ENCODE measurements at places on chromosomes 12 and 14.
A peak's percentile ranks its signal among the peaks of the same experiment; 100 is the strongest.

DNA sequence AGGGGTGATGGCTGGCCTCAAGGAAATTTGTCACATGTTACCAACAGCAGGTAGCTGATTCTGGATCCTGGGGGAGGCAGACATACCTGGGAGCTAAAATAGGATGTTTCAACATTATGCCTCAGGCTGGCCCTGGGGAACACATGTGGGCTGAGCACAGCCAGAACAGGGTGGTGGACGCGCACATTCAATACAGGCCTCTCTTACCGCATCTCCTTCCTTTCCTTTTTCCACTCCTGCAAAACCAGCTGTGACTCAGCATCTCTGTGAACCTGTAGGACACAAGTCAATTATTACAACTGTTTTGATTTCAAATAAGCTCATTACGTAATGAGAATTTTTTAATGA lies 61.0 kb downstream of the NT5DC3 start:
- DNase-seq: no peak

GRCh38 chr14:104582662-104583061 lies 3.1 kb downstream of the C14orf180 start:
- peak; percentile 36 for DNase-seq

DNA sequence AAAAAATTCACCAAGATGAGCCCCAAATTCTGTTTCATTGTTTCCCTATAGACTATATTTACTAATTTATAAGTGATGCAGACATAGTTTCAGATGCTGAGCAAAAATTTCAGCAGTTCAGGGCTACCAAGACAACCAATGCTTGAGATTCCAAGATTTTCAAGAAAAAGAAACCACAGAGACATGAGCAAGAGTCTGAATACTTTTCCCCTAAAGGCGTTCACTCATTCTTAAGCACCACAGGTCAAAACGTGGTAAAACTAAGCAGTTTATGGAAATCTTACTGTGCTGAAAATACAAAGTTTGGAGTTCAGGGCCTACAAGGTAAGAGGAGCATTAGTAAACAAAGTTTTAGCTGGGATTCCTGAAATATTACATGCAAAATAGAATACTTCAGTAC lies 221.2 kb downstream of the KCNH5 start:
- no peak for DNase-seq

- DNase-seq: no peak
Measured at GRCh38 chr12:55741931-55742680, 816 bp upstream of the GDF11 start.

DNA sequence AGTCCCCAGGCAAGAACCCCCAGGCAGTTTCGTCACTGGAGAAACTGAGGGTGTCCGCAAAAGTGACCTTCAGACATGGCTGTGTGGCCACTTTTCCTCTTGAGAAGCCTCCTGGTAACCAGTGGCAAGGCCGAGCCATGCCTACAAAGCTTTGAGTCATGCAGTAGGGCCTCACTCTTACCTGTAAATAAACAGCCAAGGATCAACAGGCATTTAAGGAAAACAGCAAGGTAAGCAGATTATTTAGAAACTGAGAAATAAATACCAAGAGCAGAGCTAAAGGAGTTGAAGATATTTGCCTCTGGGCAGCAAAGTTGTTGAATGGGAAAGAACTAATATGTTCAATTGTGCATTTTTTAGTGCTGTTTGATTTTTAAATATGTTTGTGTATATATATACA lies 141.0 kb upstream of the BCL2L14 start:
- no peak for DNase-seq

DNA sequence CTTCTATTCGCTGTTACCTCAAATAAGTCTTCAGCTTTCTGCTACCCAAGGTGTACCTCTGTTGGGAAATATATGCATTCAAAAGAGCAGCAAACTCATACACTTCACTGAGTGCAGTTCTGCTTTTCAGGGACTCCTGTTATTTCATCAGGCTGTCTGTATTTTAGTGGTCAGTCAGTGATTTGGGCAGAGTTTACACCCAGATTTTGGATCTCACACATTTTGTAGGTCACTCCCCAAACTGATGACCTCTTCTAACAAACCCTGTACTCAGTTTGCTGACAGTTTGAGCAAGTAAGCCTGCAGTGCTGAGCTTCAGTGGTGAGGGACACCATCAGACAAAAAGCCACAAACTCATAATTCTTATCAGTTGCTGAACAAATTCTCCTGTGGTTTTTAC lies 8.2 kb upstream of the WASHC4 start:
- DNase-seq: no peak

DNA sequence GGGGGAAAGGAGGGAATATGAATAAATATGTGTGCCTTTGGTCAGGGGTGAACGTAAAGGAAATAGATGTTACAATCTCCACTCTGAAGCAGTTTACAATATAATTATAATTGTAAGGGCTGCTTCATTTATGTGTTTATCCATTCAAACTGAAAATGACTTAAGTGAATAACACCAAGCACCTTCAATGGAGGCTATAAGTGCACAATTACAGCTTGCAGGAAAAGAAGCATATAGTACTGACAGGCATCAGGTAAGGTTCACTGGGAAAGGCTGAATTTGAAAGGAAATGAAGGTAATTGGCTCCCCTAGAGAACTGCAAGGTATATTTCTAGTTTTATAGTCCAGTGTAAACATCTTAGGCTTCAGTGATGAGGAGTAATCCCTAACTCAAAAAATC lies 192.7 kb downstream of the STXBP6 start:
- DNase-seq: no peak
